ENCODE measurements at places on chromosomes 5 and 9. TPM values are rescaled to one million over a fixed set of nuclear protein-coding genes. Genes with fewer than 3 reads are reported as not detected.

Gene ZNF658
- total RNA-seq: 7.1 TPM

Gene GCNT1
- total RNA-seq: 8.3 TPM

Gene COL5A1
- 23.8 TPM for total RNA-seq

Gene TAF11L10
- not detected for total RNA-seq

Gene TCF7
- total RNA-seq: 15.6 TPM

DNA sequence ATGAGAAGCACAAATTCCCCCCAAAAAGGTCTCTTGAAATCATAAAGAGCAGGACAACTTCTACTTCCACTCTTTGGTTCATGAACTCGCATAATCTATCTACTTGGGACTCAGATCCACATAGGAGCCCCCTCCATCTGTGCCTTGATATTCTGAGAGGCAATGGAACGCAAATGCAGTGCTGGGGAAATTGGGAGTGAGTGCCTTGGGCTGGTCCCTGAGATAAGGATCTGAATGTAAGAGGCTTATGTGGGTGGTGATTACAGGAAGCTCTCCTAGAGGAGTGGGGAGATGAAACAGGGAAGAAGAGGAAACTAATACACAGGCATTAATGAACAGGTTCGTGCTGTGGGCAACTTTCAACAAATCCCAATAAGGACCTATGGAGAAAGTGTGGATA is 285.6 kb downstream of the RASEF start:
- DNase-seq: no peak
- H3K27me3 ChIP-seq: no peaks in the 10 kb centered on the region
- H3K36me3 ChIP-seq: no peaks in the 10 kb centered on the region
- H3K4me3 ChIP-seq: no peak overlapping the region

GRCh38 chr5:162160401-162160800 is 92.8 kb downstream of the GABRG2 start:
- no peaks in the 10 kb centered on the region for H3K36me3 ChIP-seq
- H3K27ac ChIP-seq: no peak overlapping the region
- H3K4me1 ChIP-seq: no peaks in the 10 kb centered on the region
- DNase-seq: no peak
- no peak overlapping the region for H3K4me3 ChIP-seq

- no peak overlapping the region for H3K4me3 ChIP-seq
- H3K36me3 ChIP-seq: no peaks in the 10 kb centered on the region
- H3K4me1 ChIP-seq: no peaks in the 10 kb centered on the region
- DNase-seq: no peak
- no peaks in the 10 kb centered on the region for H3K27me3 ChIP-seq
Observed at GRCh38 chr5:160702934-160703333, 149.1 kb downstream of the ATP10B start.

GRCh38 chr5:34474573-34475021 is 181.5 kb upstream of the RAI14 start:
- peak; percentile 67 for DNase-seq
- H3K27ac ChIP-seq: no peak overlapping the region
- H3K27me3 ChIP-seq: no peaks in the 10 kb centered on the region
- H3K4me1 ChIP-seq: no peaks in the 10 kb centered on the region
- peak overlapping the region; percentile 6 for H3K4me3 ChIP-seq

DNA sequence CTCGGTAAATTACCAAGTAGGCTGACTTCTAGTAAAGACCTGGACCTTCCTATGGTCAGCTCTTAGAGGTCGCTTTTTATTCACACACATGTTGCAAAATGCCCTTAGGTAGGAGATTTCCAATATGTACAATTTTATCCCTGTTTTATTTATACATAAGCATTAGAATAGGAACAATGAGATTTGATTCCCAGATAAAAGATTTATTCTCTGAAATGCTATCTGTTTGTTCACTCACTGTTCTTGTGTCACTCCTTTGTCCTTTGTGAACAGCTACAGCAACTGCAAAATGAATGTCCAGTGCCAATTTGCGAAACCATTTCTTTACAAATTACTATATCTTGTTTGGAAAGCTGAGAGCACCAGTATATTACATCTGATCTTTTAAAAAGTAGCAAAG is 991.5 kb upstream of the TYRP1 start:
- H3K27ac ChIP-seq: no peak overlapping the region
- no peak for DNase-seq
- H3K4me3 ChIP-seq: no peak overlapping the region
- H3K27me3 ChIP-seq: no peaks in the 10 kb centered on the region

GRCh38 chr9:97470076-97470475 is 31.4 kb upstream of the TMOD1 start:
- no peaks in the 10 kb centered on the region for H3K27me3 ChIP-seq
- no peak overlapping the region for H3K27ac ChIP-seq
- DNase-seq: no peak
- no peaks in the 10 kb centered on the region for H3K4me1 ChIP-seq
- peaks cover 7% of the 10 kb centered on the region for H3K36me3 ChIP-seq
- no peak overlapping the region for H3K4me3 ChIP-seq

DNA sequence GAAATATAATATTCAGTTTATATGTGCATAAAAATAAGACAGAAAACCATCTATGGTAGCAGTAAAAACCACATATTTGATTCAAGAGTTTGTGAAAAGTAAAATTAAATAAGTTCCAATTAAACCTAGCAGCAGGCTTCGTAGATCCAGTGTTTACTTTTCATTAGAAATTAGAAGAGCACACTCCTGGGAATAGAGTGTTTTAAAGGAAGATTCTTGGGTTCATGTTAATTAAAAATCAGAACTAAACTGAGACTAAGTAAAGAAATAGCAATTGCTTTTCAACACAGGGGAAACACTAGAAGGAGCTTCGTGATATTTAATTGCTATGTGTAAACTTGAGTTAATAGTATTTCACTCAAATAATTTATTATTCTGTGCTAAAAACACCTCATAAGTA is 1097.8 kb upstream of the CDH18 start:
- H3K4me3 ChIP-seq: no peak overlapping the region
- no peaks in the 10 kb centered on the region for H3K36me3 ChIP-seq
- H3K27ac ChIP-seq: no peak overlapping the region
- DNase-seq: no peak
- no peaks in the 10 kb centered on the region for H3K4me1 ChIP-seq

DNA sequence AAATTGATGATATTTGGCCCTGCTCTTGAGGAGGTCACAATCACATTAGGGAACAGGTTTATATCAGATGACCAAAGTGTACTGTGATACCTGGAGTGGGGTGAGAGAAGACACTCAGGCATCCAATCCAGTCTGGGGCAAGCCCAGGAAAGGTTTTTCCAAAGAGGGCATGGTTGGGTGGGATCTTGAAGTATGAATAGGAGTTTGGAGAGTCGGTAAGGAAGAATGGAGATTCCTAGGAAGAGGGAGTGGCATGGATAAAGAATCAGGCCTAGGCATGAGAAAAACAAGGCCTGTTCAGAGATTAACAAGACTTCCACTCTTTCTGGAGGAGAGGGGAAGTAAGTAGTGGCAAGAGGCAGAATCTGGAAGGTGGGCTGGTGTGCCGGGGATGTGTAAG is 91.1 kb downstream of the MVB12B start:
- no peaks in the 10 kb centered on the region for H3K27me3 ChIP-seq
- H3K4me3 ChIP-seq: no peak overlapping the region
- DNase-seq: no peak
- no peaks in the 10 kb centered on the region for H3K4me1 ChIP-seq
- H3K27ac ChIP-seq: no peak overlapping the region

- H3K27me3 ChIP-seq: no peaks in the 10 kb centered on the region
- no peak overlapping the region for H3K4me3 ChIP-seq
- H3K4me1 ChIP-seq: no peaks in the 10 kb centered on the region
Observed at GRCh38 chr9:90898228-90898627, 96.6 kb downstream of the SYK start.
